Stimulated activated CD4-positive, alpha-beta T cell treated with anti-CD3 and anti-CD28 coated beads, Interleukin-2, amount 100 ng/mL, for 48 hours (primary cell): ENCODE measurements at places on chromosomes 5 and 9.
A peak's percentile ranks its signal among the peaks of the same experiment; 100 is the strongest.

DNA sequence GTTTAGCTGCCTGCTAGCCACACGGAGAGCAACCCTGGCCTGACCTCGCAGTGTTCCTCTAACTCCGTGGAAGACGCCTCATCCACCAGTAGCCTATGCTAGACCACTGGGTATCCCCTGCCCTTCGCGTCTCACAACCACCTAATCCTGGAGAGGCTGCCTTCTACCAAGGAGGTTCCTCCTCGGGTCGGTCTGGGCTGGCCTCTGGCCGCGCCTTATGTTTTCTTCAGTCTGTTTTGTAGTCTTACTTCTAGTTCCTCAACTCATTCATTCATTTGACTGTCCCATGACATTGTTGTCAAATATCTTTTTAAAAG is 1.6 kb upstream of the TPM2 start:
- no peak for DNase-seq

- no peak for DNase-seq
Observed at GRCh38 chr5:144203750-144204596, 33.3 kb downstream of the KCTD16 start.

DNA sequence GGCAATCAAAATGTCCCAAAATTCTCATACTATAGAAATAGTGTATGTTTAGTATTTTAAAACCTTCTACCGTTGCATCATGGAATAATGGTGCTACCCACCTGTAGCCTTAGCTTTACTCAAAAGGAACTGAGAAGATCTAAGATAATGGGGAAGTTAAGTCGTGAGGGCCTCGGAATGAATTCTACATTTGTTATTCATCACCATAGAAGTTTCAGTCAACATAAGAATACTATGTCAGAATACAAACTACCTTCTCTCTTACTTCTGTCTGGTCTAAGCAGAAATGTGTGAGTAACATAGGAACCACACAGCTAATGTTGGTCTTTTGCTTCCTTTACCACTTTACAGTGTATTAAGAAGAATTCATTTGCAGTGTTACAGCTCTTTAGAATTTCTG is 43.2 kb downstream of the RFK start:
- DNase-seq = no peak

GRCh38 chr9:7130266-7130820 is 372.6 kb downstream of the KDM4C start:
- no peak for DNase-seq

- DNase-seq = peak; percentile 49
Observed at GRCh38 chr5:136212252-136212721, 19.3 kb upstream of the SMIM32 start.

- DNase-seq = no peak
Observed at GRCh38 chr9:99998266-99998665, 91.8 kb downstream of the STX17 start.

DNA sequence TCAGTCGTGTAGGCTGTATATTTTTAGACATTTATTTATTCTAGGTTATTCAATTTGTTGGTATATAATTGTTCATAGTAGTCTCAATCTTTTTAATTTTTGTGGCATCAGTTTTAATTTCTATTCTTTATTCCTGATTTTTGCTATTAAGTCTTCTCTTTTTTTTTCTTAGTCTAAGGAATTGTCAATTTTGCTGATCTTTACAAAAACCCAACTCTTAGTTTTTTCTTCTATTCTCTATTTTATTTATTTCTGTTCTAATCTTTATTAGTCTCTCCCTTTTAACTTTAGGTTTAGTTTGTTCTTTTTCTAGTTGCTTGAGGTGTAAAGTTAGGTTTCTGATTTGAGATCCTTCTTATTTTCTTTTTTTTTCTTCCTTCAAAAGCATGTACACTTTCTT is 152.5 kb downstream of the FANCC start:
- DNase-seq = no peak

GRCh38 chr9:13847270-13847669 is 466.7 kb downstream of the NFIB start:
- DNase-seq = no peak

- DNase-seq = no peak
Observed at GRCh38 chr9:6405371-6405770, 7.6 kb upstream of the UHRF2 start.

DNA sequence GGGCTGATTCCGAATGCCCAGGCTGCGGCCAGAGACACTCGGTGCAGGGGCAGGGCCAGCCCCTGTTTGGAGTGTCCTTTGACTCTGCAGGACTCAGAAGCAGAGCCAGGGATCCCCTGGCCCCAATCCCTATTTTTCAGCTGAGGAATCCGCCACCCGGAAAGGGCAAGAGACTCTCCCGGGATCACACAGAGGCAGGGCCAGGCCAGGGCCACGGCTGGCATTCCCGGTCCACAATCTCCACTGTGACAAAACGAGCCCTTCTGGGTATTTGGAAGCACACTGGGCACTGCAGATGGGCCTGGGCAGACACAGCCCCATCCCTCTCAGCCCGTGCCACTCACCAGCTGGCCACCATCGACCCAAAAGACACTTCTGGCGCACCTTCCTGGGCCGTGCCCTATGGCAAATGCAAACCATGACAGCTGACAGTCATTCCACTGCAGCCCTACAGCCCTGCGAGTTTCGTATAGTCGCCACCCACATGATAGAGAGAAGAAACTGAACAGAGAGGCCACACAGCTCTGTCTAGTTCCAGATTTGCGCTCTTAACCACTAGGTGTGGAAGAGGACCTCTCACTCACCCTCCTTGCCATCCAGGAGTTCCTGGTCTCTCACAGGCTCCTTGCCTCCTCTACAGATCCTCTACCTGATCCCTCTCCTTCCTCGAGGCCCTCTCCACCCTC is 13.3 kb downstream of the NR5A1 start:
- no peak for DNase-seq

DNA sequence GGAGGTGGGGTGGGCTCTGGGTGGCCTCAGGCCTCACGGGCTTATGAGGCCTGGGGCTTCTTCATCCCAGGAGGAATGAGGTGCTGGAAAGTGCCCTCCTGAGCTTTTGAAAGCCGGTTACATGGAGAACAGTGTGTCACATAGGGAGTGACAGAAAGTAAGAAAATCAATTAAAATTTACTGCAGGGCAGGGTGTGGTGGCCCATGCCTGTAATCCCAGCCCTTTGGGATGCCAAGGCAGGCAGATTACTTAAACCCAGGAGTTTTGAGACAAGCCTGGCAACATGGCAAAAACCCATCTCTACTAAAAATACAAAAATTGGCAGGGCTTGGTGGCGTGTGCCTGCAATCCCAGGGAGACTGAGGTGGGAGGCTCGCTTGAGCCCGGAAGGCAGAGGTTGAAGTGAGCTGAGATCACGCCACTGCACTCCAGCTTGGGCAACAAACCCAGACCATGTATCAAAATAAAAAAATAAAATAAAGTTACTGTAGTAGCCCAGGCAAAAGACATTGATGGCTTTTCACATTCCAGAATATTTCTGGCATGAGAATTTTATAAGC is 125.8 kb upstream of the DAPK1 start:
- DNase-seq = no peak

DNA sequence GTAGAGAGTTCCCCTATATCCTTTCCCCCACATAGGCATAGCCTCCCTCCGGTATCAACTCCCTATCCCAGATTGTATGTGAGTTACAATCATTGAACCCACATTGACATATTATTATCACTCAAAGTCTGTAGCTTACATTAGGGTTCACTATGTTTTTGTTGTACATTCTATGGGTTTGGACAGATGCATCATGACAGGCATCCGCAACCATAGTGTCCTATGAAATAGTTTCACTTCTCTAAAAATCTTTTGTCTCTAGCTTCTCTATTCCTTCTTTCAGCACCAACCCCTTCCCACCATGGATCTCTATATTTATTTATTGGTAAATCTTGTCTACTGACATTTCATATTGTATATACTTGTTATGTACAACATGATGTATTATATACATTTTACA is 31.6 kb downstream of the TAF11L14 start:
- DNase-seq = no peak

DNA sequence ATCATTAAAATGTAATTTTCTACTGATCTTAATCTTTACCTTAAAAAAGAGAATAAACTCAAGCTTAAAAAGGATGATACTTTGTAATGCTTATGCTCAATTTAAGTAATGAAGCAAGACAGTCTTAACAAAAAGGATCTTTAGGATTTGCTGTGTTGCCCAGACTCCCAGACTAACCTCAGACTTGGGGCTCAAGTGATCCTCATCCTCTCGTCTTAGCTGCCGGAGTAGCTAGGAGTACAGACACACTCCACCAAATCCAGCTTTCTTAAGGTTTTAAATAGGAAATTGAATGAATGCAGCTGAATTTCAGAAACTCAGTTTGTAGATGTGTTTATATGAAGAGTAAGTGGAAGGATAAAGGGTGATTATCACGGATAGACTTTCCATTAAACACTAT is 400.5 kb upstream of the DAB2 start:
- no peak for DNase-seq

- no peak for DNase-seq
Observed at GRCh38 chr5:58019614-58020013, 440.3 kb downstream of the PLK2 start.

- DNase-seq = no peak
Observed at GRCh38 chr9:33943389-33943788, 105.3 kb downstream of the UBAP2 start.

DNA sequence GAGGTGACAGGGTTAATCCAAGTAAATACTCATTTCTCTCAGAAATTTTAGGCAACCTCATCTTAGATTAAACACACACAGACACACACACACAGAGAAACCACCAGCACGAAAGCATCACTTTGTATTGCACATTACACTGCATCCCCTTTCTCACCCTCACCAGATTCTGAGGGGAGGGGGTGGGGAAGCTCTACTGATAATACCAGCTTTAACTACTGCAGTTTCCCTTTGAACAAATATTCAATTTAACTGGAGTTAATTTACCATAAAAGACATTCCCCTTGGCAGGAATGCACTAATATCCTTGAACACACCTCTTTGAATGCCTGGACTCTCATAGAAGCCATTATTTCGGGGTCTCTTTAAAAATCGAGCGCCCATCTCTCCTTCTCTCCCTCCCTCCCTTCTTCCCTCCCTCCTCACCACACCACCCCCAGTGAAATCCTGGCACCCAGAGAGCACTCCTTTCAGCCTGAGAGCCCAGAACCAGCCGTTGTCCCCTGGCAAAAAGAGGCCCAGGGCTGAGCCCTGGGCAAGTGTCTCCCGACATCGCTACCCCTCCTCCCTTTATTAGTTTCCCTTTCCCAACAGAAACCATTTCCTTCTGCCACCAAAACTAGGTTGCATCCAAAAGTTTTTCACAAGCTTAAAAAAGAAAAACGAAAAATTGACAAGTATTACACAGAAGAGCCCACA is 2.8 kb upstream of the NFIB start:
- DNase-seq = no peak

DNA sequence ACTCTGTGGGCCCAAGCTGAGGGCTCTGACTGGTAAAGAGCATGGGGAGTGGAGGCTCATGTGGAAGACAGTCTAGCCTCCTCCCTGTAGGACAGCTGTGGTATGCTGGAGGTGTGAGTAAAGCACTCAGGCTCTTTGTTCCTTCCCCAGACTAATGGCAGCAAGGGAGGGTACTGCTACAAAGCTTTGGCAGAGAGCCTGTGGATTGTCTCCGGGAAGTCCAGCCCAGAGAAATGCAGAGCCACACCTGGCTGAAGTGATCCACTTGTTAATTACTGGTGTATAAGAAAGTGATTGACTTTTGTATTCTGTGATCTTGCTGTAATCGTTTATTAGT is 161.7 kb downstream of the OXCT1 start:
- no peak for DNase-seq

DNA sequence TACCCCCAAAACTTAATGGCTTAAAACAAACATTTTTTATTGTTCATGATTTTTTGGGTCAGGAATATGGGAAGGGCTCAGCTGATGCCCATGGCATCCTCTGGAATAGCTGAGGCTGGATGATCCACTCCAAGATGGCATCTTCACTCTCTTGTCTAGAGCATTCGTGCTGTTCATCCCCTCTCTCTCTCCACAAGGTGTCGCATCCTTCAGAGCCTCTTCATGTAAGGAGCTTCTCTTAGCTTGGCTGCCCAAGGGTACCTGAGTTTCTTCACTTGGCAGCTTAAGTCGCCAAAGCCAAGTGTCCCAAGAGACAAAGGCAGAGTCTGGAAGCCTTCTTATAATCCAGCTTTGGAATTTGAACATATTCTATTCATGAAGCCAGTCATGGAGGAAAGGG is 294.7 kb downstream of the CHSY3 start:
- no peak for DNase-seq

DNA sequence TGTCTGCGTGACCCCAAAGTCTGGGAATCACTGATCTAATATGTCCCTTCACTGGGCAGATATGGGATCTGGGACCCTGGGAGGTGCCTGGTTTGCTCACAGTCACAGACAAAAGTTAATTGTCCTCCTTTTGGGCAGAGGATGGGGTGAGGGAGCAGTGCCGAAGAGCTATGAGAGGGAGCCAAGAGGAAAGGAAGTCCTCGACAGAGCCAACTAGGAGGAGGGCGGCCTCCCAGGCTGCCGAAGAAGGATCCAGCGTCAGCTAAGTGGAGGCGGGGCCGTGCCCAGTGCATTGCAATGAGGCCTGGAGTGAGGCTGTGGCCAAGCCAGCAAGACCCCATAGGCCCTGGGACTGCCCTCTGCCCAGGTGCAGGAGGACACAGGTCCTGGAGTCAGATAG is 11.4 kb downstream of the AIF1L start:
- DNase-seq = no peak

GRCh38 chr5:6185574-6185973 is 192.8 kb downstream of the MED10 start:
- DNase-seq = no peak

GRCh38 chr9:86096386-86096785 is 3.0 kb downstream of the GOLM1 start:
- DNase-seq = no peak

GRCh38 chr9:7284517-7284916 is 515.1 kb downstream of the DMAC1 start:
- no peak for DNase-seq

- DNase-seq = no peak
Observed at GRCh38 chr5:76819851-76820525, 1.2 kb downstream of the F2RL1 start.

DNA sequence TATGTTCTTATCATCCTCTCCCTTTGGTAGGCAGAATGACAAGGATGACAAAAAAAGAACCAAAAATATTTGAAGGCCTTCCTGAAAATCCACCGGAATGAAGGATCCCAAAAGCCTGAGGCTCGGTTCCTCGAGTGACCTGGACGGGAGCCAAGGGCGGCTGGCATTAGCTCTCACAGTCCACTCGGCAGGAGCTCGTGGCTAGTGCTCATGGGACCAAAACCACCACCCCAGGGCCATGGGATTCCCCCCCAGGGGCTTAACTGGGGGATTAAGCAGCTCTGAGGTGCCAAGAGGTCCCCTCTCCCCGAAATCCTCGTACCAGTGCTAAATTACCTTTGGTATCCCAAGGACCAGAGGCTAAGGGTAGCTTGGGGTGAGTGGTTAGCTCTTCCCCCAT is 586 bp upstream of the PDZD2 start:
- DNase-seq = no peak
